ENCODE measurements at places on chromosomes 7 and 10.

DNA sequence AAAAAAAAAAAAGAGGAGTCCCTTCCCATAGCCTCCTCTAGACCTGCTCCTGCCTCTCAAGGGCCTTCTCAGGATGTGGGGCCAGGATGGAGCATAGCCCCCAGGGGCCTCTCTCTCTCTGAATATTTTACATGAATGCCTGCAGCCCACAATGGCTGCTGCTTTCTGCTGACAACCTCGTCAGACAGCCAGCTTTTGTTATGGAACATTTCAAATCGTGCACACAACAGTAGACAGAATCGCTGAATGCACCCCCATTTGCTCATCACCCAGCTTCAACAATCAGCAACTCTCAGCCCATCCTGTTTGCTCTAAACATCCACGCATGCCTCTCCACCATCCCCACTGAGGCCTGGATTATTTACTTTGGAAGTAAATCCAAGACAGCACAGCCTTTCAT lies 5.4 kb downstream of the PLAC9 start:
- DNase-seq: no peak

DNA sequence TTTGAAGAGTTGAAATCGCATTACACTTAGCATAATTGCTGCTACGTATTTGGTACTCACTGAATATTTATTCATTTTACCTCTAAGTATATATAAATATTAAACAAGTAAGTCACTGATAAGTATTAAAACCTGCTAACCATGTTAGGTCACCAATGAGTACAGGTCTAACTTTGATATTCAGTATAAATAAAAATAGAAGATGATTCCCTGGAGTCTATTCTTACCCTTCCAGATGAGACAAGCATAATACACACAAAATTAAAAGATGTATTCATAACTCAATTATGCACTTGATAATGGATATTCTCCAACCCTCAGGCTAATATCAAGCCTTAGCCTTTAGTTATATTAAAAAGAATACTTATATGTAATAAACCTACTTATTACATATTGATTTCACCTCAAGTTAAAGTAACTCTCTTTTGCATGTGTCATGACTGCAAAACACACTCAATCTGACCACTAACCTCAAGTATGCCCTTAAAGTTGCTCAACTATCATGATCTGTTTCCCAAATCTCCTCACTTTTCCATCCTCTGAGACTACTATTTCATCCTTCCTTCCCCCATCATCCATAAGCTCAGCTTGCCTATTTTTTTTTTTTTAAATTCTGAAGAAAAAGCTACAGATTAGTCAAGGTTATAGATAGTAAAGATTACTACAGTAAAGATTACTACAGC lies 46.8 kb downstream of the IPMK start:
- DNase-seq: no peak

- DNase-seq: no peak
These were observed 7.7 kb downstream of the ASB10 start for GRCh38 chr7:151179287-151179860.

- no peak for DNase-seq
These were observed 33.4 kb upstream of the KNDC1 start for GRCh38 chr10:133126431-133127290.

DNA sequence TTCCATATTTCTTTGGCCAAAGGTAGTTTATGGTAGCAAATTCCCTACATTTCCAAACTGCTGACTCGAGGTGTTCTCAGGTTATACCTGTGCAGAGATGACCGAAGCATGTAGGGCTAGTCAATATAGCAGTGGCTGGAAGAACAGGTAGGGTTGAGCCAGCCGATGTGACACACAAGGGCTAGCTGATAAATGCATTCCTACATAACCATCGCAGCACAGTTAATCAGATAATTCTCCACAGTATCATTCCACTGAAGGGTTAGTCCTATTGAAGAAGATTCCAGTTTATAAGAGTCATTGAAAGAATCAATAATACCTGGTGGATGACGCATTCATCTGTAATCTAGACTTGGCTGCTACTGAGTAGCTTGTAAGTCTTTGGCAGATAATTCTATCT lies 220.0 kb downstream of the KIF20B start:
- peak; percentile 69 for DNase-seq

DNA sequence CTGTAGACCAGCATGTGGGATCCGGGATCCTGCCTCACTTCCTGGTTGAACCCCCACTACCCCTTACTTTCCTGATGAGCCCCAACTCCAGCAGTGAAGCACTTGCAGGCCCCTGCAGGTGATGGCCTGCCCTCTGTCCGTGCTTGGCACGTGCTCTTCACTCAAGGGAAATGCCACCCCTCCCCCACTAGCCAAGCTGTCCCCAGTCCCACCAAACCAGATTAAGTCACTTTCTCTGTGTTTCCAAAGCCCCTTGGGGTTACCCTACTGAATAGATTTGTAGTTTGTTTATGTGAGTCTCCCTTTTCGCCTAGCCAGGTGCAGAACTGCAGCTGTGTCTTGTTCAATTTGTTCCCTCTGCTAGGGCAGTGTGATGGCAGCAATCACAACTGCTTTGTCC lies 121.7 kb downstream of the WDFY4 start:
- no peak for DNase-seq
